DMS53 (cell line): ENCODE measurements at places on chromosomes 6 and 20.

- DNase-seq, result no peak
These were observed 142.3 kb upstream of the SLC22A16 start for GRCh38 chr6:110618591-110619267.

DNA sequence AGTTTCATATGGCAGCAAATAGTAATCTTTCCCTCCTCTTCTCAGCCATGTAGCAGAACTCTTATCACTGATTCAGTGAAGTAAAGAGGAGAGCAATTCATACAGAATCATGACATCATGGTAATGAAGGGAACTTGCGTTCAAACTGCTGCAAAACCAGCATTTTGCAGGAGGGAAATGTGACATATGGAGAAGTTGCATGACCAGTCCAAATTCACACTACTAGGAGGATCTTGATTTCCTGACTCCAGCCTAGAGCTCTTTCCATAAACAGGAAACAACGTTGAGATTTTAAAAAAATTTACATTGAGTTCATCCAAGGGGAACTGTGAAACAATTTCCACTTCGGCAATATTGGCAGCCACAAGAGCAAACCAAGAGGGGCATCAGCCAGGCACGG lies 63.8 kb downstream of the MBOAT1 start:
- no peak for DNase-seq

GRCh38 chr20:20663841-20664240 lies 48.6 kb downstream of the RALGAPA2 start:
- DNase-seq, result no peak

DNA sequence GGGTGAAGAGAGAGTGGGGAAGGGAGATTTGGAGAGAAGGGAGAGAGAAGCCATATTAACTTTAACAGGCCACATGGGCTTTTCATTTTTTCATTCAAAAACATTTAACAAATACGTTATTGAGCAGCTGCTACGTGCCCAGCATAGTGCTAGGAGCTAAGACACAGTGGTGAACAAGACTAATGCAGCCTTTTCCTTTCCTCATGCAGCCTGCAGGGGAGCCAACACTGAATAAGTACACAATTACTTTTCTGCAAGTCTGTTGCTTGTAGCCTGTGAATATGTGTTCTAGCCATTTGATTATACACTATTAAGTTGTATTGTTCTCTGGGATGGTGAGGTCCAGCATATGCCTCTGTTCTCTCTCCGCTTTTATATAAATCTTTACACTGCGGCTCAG lies 1.9 kb upstream of the BLOC1S5 start:
- peak; percentile 14 for DNase-seq

DNA sequence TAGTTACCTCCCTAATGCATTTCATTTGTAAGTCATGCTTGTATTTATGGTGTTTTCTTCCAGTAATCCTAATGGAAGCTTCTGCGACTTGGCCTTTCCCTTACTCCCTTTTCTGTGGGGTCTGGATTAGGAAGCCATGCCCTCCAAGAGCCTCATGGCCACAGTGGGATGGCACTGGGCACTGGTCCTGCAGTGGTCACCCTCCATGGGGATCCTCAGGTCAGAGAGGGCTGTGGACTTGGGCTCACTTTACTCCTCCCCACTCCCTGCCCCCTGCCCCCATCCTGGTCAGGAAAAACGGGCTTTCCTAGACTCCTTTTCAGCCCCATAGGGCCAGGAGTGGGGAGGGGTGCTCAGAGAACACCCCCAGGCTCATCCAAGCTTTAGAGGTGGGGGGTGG lies 49.9 kb downstream of the EBF4 start:
- no peak for DNase-seq

GRCh38 chr6:170247178-170247701 lies 43.6 kb downstream of the DLL1 start:
- no peak for DNase-seq

GRCh38 chr20:39857187-39857586 lies 831.8 kb downstream of the MAFB start:
- no peak for DNase-seq

- DNase-seq, result no peak
These were observed 106.0 kb upstream of the NFATC2 start for GRCh38 chr20:51648571-51648947.

GRCh38 chr20:6767536-6768227 lies at the start of gene BMP2:
Gene BMP2, plus strand, starts transcription at chr20:6767686. Its CDS starts 2,441 bp downstream, at chr20:6770127.
- DNase-seq, result peak; percentile 86

DNA sequence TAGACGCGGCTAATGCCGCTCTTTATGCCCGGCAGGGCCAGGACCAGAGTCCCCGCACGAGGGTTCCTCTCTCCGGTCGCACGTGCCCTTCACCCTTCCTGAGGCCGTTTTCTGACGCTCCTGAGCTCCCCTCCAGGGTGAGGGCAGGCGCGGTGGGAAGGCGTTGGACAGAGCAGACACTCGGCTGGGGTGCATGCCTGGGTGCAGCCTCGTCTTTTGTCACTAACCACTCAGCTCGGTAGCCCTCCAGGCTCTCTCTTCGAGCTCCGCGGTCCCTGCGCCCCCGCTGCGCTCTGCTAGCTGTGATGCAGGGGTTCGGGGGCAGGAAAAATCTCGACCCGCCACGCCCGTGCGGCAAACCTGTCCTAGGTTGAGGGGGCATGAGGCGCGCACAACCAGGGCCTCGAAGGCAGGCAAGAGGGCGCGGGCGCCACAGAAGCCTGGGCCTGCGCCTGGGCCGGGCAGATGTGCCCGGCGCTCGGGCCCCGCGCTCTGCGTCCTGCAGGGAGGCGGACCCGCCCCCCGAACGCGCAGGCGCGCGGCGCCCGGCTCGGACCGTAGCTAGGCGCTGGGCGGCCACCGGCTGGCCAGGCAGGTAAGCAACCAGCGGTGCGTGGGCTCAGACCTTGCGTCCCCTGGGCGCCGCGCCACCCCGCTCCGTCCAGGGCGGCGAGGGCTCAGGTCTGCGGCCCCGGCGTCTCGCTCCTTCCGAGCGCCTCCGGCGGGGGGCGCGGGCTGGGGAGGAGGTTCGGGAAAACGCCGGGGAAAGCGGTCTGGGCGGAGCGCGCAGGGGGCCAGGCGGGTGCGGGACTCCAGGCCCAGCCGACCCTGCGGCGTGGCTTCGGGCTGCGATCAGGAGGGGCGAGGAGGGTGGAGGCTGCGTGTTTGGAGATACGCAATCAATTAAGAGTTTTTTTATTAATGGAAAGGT lies at the start of gene L3MBTL1:
TSS of gene L3MBTL1 (plus strand) at position 548 of the 931 bp plus-strand sequence. CDS start 5,807 bp downstream, outside the sequence.
- DNase-seq, result peak; percentile 91

- DNase-seq, result peak; percentile 88
These were observed 920 bp upstream of the RNF5 start for GRCh38 chr6:32177183-32177787.

DNA sequence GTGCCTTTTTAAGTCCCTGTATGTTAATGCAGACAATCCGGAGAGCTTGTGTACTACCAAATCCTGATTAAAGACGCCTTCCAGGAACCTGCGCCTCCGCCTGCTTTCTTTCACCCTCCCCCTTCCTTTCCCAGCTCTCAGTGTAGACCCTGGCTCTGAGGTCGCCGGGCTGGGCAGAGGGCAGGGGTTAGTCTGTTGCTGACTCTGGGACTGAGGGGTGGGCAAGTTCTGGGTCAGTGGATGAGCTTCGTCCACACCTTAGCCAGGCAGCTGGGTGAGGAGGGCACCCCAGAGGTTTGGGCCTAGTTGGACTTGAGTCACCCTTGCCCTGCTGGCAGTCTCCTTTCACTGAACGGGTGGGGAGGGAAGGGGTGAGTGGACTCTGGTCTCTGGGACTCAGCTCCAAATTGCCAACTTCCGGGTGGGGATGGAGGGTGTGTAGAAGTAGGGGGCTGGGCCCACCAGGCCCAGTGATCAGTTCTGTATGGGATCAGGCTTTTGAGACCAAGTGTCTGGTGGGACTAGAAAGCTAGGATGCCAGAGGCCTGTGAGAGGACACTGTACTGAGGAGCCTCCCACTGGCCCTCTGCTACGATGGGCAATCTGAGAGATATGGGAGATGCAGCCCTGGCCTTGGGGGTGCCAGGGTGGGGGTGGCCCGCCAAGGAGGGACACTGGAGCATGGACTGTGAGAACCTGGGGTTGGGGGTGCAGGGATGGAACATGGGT lies 21.3 kb upstream of the SLC22A7 start:
- no peak for DNase-seq

GRCh38 chr6:32148289-32149091 lies 3.2 kb downstream of the PRRT1 start:
- no peak for DNase-seq

- DNase-seq, result no peak
These were observed 27.0 kb downstream of the NUP153 start for GRCh38 chr6:17679726-17680125.

GRCh38 chr6:166834049-166834448 lies 122.3 kb downstream of the RNASET2 start:
- no peak for DNase-seq

DNA sequence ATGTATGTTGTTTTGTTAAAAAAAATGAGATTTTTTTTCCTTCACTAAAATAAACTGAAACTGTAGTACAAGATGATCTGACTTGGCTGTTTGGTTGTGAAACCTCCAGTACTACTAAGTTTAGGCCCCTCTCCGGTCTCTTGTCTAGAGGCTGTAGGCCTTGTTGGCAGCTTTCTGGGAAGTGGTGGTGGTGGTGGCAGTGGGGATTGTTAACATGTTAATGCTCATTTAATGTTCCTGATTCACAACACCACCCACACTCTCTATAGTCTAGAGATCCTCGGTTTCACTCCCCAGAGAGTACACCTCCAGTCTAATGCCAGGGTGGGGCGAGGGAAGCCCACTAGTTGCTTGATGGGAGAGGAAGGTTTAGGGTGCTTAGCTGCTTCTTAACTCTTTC lies 24.1 kb downstream of the STK4 start:
- DNase-seq, result no peak

GRCh38 chr6:10962673-10963072 lies 75.8 kb downstream of the SYCP2L start:
- DNase-seq, result no peak

DNA sequence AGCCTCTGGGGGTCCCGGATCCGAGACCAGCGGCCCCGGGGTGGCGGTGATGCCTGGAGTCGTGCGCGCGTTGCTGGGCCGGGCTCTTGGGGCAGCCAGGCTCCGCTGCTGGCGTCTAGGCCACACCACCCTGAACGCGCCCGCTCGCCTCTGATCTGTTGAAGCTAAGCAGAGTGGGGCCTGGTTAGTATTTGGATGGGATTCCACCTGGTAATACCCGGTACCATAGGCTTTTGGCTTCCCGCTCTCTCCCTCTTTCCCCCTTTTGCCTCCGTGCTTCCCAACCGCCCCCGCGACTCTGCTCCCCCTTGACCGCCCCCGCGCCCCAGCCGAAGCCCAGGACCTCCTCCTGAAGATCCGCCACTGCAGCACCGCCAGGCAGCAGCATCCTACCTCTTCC lies 1383.5 kb upstream of the DEFB115 start:
- DNase-seq, result peak; percentile 70

DNA sequence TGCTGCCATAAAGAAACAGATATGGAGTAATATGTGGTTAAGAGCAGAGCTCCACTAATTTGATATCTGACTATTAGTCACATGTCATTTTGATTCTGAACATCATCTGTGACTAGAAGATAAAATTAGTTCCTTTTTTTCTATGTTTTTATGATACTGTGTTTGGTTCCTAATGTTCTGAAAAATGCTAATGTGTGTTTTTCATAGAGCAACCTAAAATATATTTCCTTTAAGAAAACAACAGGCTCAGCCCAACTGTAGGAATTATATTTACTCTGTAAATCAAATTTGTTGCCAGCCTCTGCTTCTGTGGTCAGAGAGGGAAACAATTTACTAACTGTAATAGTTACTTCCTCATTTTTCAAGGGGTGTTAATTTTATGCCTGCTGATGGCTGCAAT lies 33.3 kb upstream of the TXLNB start:
- DNase-seq, result no peak

GRCh38 chr6:126535138-126535537 lies 195.2 kb downstream of the CENPW start:
- no peak for DNase-seq

DNA sequence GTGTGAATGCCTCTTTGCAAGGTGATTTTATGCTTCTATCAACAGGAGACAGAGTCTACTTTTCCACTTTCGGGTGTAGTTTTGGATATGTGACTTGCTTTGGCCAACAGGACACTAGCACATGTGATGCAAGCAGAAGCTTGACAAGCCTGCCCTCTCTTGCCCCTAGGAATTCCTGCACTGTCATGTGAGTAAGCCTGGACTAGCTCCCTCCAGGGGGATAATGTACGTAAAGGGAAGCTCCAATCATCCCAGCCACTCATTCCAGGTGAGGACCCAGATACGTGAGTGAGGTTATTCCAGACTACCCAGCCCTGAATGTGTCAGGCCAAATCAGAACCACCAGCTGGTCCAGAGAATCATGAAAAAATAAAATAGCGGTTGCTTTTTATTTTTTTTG lies 33.3 kb downstream of the BEND3 start:
- no peak for DNase-seq

DNA sequence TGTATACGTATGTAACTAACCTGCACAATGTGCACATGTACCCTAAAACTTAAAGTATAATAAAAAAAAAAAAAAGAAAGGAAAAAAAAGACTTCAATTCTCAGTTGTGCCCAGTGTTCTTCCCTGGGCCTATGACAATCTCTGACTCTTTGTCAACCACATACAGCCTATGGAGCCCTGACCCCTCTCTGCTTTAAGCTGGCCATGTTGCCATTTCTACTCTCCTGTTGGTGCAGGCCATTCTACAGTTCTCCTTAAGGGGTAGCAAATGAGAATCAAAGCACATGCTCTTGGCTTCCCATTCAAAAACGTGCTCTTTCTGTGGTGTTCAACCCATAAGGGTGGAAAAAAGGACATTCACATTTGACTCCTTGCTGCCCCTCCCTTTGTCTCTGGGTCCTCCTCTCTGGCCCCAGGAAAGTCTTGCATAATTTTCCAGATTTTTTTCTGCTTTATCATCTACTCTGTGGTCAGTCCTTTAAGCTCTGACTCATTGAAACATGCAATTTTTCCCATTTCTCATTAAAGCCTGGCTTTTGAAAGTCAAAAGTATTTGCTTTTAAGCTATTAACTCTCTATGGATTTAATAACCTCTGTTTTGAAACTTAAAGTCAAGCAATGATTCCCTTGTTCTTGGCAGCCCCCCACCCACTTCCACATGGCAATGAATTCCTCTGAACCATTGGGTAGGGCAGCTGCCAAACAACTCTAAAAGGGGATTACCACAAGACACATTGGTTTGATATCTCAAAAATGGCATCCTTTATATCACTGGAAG lies 208.6 kb upstream of the MCHR2 start:
- peak; percentile 3 for DNase-seq

- no peak for DNase-seq
These were observed 246.1 kb downstream of the MYLK4 start for GRCh38 chr6:2504495-2505064.

DNA sequence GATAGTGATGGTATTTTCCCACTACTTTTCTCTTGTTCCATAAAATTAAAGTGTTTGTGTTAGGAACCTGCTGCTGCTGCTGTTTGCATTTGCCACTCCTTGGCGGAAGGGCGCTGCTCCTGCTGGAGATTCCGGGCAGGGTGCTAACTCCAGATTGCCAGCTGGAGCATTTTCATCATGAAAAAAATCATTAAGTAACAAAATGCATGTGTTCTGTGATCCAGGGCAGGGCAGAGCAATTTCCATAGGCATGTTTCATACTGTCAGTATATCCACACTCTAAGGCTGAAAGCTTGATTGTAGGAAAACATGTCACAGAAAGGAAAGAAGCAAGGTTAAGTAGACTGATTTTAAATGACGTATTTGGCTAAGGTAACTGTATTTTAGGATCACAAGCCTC lies 24.0 kb downstream of the PBOV1 start:
- DNase-seq, result no peak
